ENCODE measurements at places on chromosomes 3 and 15. TPM values are rescaled to one million over a fixed set of nuclear protein-coding genes. Genes with fewer than 3 reads are reported as not detected.
A peak's percentile ranks its signal among the peaks of the same experiment; 100 is the strongest.

- no peaks in the 10 kb centered on the region for H3K36me3 ChIP-seq
- H3K27me3 ChIP-seq, result no peaks in the 10 kb centered on the region
- no peak overlapping the region for H3K27ac ChIP-seq
- DNase-seq, result no peak
Measured at GRCh38 chr3:52175416-52176179, 21.4 kb upstream of the POC1A start.

DNA sequence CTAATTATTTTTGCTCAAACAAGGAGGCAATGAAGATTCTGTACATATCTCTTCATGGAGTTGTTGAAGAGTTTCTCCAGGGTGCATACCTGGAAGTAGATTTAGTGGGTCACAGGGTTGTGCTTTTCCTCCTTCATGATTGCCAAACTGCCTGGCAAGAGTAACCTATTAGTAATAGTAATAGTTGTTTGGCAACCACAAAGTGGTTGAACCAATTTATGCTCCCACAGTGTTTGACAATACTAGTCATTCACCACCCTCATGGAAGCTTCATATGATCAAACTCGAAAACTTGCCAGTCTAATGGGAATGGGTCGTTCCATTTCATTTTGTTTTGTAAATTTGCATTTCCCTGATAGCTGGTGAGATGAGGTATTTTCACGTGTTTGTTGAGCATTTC, 57.8 kb downstream of the TLE3 start:
- DNase-seq, result no peak
- H3K36me3 ChIP-seq, result no peaks in the 10 kb centered on the region
- no peaks in the 10 kb centered on the region for H3K4me1 ChIP-seq
- H3K27ac ChIP-seq, result no peak overlapping the region
- H3K27me3 ChIP-seq, result no peaks in the 10 kb centered on the region
- no peak overlapping the region for H3K4me3 ChIP-seq

DNA sequence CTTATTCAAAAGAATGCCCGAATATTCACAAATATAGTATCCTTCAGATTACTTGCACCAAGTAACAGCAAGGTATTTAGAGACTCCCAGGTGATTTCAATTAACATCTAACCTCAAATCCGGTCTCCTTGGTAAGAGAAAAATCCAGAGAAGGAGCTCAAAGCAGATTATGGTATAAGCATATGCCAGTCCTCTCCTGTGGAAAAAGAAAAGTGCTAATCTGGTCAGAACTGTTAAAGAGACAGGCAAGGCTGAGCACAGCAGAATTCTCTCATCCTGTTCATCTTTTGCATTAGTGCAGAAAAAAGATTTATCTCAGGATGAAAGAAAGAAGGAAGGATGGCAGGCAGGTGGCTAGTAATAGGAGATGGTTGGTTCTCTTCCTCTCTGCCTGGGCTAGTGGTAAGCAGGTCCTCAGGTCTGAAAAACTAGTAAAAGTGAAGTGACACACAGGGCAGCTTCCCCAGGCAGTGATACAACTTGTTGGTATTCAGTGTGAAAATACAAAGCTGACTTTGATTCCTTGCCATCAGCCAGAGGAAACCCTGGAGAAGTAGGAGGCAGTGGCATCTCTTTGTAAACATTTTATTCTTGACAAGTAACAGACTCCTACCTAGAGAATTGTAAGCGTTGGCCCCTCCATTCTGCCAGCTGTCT, 14.2 kb downstream of the ATXN7 start:
- H3K36me3 ChIP-seq, result peaks cover 5% of the 10 kb centered on the region
- no peaks in the 10 kb centered on the region for H3K27me3 ChIP-seq
- no peak overlapping the region for H3K4me3 ChIP-seq
- H3K4me1 ChIP-seq, result peaks cover 19% of the 10 kb centered on the region
- no peak for DNase-seq

- H3K4me3 ChIP-seq, result no peak overlapping the region
- no peaks in the 10 kb centered on the region for H3K27me3 ChIP-seq
- H3K27ac ChIP-seq, result no peak overlapping the region
- DNase-seq, result no peak
Measured at GRCh38 chr3:79167651-79168416, 600.0 kb downstream of the ROBO1 start.

Gene SMCO1
- not detected for total RNA-seq

Gene CDHR4
- not detected for total RNA-seq

Gene PAK2
- total RNA-seq, result 41.7 TPM

DNA sequence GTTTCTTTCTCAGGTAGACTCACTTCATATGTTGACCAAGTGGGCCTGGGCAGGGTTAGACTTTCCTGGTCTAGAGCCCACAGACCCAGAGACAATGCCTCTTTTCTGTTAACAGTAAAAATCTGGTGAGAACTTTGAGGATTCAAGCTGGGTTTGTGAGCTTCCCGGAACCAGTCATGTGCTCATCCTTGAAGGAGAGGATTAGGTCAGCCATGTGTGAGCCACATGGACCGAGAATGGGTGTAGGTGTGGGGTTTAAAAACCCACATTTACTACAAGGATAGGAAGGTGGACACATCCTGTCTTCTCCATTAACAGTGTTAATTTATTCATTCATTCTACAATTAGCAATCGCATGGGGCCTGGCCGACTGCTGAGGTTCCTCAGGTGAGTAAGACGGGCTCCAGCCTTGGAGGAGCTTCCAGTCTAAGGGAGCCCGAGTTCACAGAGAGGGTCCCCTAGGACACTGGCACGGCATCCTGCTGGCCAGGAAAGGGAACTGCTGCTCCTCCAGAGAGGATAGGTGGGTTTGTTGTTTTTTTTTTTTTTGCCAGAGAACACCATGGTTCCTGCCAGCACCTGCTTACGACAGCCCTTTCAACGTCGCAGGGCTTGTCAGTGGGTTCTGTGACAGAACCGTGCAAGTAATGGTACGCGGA, 69.0 kb downstream of the SQOR start:
- H3K36me3 ChIP-seq, result no peaks in the 10 kb centered on the region
- peak overlapping the region; percentile 68 for H3K4me3 ChIP-seq
- peak; percentile 6 for DNase-seq
- H3K27ac ChIP-seq, result no peak overlapping the region

Gene OGG1
- total RNA-seq, result 8.9 TPM

Gene DRD3
- total RNA-seq, result not detected

Gene MBNL1
- total RNA-seq, result 561 TPM

- H3K4me3 ChIP-seq, result no peak overlapping the region
- no peak for DNase-seq
- no peak overlapping the region for H3K27ac ChIP-seq
- peaks cover under 1% of the 10 kb centered on the region for H3K27me3 ChIP-seq
Measured at GRCh38 chr15:51203797-51204196, 109.1 kb upstream of the TNFAIP8L3 start.

Gene ROBO2
- not detected for total RNA-seq

- H3K4me3 ChIP-seq, result peak overlapping the region; percentile 91
- no peak for DNase-seq
- no peaks in the 10 kb centered on the region for H3K36me3 ChIP-seq
- H3K27ac ChIP-seq, result peak overlapping the region; percentile 80
- H3K4me1 ChIP-seq, result peaks cover 25% of the 10 kb centered on the region
Measured at GRCh38 chr3:44511238-44511566, 33.7 kb upstream of the ZNF445 start.

- no peaks in the 10 kb centered on the region for H3K27me3 ChIP-seq
- H3K27ac ChIP-seq, result no peak overlapping the region
- H3K4me1 ChIP-seq, result no peaks in the 10 kb centered on the region
- H3K36me3 ChIP-seq, result no peaks in the 10 kb centered on the region
- no peak for DNase-seq
- H3K4me3 ChIP-seq, result no peak overlapping the region
Measured at GRCh38 chr3:38610436-38610835, 39.1 kb downstream of the SCN5A start.

Gene GOLGA6B
- 0.22 TPM for total RNA-seq

- H3K4me1 ChIP-seq, result no peaks in the 10 kb centered on the region
- H3K27ac ChIP-seq, result no peak overlapping the region
- H3K36me3 ChIP-seq, result no peaks in the 10 kb centered on the region
- DNase-seq, result no peak
- no peak overlapping the region for H3K4me3 ChIP-seq
- peaks cover 19% of the 10 kb centered on the region for H3K27me3 ChIP-seq
Measured at GRCh38 chr15:26867200-26868007, 542 bp downstream of the GABRA5 start.

Gene LRRFIP2
- total RNA-seq, result 34.2 TPM

DNA sequence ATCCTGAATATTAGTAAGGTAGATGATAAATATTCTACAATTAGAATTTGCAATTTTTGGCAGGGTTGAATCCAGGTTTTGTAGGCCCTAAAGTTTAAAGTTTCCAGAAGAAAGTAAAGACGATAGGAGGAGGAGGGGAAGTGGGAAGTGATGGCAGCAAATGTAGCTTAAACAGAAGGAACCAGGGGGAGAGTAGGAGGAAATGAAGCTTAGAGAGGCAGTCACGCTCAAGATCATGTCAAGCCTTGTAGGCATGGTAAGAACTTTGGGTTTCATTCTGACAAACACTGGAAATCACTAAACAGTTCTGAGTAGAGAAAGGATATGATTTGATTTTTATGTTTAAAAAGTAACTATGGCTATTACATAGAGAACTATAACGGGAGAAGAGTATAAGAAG, 63.9 kb downstream of the NR2E3 start:
- H3K27ac ChIP-seq, result no peak overlapping the region
- no peak for DNase-seq
- H3K27me3 ChIP-seq, result no peaks in the 10 kb centered on the region
- peaks cover 11% of the 10 kb centered on the region for H3K36me3 ChIP-seq
- H3K4me1 ChIP-seq, result no peaks in the 10 kb centered on the region
- H3K4me3 ChIP-seq, result no peak overlapping the region

Gene PLA2G4E
- total RNA-seq, result not detected

DNA sequence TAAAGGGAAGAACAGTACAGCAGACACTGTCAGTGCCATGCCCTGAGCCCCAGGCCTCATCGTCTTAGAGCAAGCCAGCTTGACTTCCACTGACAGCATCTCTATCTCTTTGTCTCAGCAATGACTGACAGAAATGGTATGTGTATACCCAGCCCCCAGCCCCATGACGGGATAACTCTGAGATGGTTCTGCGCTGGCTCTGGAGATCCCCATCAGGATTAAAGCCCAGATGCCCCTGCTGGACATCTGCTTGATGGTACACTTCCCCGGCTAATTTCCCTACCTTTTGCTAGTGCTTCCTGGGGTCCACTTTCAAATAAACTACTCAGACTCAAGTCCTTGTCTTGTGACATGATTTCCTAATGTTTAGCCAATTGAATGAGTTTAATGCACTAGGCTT, 7.6 kb downstream of the NMNAT3 start:
- H3K4me3 ChIP-seq, result no peak overlapping the region
- H3K27me3 ChIP-seq, result no peaks in the 10 kb centered on the region
- DNase-seq, result no peak
- H3K4me1 ChIP-seq, result no peaks in the 10 kb centered on the region
- no peak overlapping the region for H3K27ac ChIP-seq
- H3K36me3 ChIP-seq, result no peaks in the 10 kb centered on the region

Gene SLC12A1
- not detected for total RNA-seq

DNA sequence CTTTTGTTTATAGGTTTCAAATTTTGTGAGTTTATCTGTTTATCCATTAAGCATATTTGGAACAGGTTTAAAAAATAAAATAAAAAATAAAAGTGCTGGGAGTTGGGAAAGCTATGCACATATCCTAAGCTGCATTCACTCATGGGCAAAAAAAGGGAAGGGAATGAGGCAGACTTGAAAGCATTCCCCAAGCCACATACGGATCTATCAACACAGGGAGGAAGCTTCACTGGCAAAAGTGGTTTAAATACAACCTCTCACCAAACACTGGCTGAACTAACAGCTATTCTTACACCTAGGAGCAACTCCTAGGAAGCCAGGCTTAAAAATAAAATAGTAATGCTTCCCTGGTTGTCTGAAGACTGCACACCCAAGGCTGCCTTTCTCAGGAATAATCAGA, 101.2 kb downstream of the PCCB start:
- peaks cover 23% of the 10 kb centered on the region for H3K36me3 ChIP-seq
- no peak overlapping the region for H3K27ac ChIP-seq
- no peaks in the 10 kb centered on the region for H3K27me3 ChIP-seq
- no peak overlapping the region for H3K4me3 ChIP-seq
- H3K4me1 ChIP-seq, result no peaks in the 10 kb centered on the region

DNA sequence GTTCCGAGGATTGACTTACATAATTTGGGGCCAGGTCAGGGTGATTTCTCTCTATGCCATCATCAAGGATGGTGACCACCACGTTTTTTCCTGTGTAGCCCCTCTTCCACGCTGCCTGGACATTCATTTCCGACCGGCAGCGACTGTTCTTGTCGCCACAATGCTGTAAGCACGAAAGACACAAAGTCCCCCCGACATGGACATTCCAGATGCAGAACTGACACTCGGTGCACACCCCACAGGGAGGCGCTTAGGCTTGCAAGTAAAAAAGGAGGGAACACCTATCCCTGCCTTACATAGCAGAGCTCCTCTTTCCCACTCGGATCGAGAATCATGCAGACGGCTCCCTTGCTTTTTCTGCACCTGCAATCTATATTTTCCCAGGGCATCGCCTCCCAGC, 58.2 kb downstream of the PCSK6 start:
- no peak overlapping the region for H3K4me3 ChIP-seq
- no peaks in the 10 kb centered on the region for H3K4me1 ChIP-seq
- no peak for DNase-seq
- no peaks in the 10 kb centered on the region for H3K36me3 ChIP-seq
- peaks cover 3% of the 10 kb centered on the region for H3K27me3 ChIP-seq

DNA sequence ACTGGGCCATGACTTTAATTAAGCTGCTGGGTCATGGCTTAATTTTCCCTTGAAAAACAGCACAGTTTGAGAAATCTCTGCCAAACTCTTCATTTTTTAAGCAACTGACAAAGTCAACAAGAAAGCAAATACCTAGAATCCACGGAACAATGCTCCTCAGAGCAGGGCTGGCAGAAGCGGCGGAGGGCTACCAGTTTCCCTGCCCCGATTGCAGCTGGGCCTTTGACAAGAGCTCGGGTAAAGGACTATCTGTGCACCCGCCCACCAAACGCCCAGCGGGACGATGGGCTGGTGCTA, 1.2 kb downstream of the GOLIM4 start:
- DNase-seq, result no peak
- no peak overlapping the region for H3K27ac ChIP-seq
- H3K27me3 ChIP-seq, result peaks cover 14% of the 10 kb centered on the region

DNA sequence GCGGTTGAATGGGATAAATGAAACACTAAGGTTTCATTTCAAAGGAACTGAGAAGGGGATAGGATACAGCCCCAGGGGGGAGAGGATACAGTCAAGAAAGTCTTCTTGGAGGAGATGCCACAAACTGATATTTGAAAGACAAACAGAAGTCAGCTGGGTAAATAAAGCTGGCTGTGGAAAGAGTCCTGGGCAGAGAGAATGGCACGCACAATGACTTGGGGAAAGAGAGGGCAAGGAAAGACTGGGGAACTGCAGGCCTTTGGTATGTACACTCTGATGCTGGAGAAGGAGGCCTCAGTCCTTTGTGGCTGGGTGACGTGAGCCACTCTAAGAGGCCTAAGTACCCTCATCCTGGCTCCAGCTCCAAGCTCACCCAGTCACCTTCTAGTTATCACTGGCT, 45.2 kb upstream of the LMCD1 start:
- H3K27me3 ChIP-seq, result no peaks in the 10 kb centered on the region
- H3K4me3 ChIP-seq, result no peak overlapping the region
- no peaks in the 10 kb centered on the region for H3K36me3 ChIP-seq
- no peak for DNase-seq
- no peak overlapping the region for H3K27ac ChIP-seq
